ENCODE measurements at places on chromosomes 4 and X.
A peak's percentile ranks its signal among the peaks of the same experiment; 100 is the strongest.

DNA sequence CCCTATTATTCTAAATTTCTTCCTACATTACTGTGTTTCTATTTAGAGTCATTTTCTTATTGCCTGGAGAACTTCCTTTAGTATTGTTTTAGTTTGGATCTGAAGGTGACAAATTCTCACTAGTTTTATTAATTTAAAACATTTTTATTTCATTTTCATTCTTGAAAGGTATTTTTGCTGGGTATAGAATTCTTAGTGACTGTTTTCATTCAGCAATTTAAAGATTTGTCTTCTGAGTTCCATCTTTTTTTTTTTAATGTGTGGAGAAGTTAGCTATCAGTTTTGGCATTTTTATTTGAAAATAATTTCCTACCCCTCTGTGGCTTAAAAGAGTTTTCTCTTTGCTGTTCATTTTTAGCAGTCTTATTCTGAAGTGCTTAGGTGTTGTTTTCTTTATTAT lies 169.2 kb downstream of the FRAS1 start:
- no peak overlapping the region for H3K4me3 ChIP-seq
- H3K27ac ChIP-seq = no peak overlapping the region
- DNase-seq = no peak
- no peaks in the 10 kb centered on the region for H3K27me3 ChIP-seq

DNA sequence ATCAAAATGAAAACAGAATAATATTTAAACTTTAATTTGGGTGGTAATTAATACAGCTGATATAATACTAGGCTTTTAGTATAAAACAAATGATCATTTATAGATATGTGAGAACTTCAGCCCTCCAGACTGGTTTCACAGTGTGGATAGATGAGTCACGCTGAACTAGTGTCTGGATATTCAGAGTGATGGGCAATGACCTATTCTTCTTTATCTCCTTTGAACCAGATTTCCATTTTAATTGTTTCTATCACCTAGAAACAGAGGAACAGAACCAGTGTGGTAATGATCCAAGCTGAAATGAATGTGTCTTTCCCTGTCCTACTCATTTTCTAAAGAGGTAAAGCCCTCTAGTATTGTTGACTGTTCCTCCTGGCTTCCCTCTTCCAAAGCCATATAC lies 155.2 kb upstream of the GK2 start:
- DNase-seq = no peak
- no peak overlapping the region for H3K4me3 ChIP-seq
- no peaks in the 10 kb centered on the region for H3K27me3 ChIP-seq
- no peaks in the 10 kb centered on the region for H3K4me1 ChIP-seq
- H3K36me3 ChIP-seq = no peaks in the 10 kb centered on the region

GRCh38 chrX:145099204-145099603 lies 148.1 kb upstream of the SPANXN1 start:
- no peak overlapping the region for H3K27ac ChIP-seq
- H3K36me3 ChIP-seq = no peaks in the 10 kb centered on the region
- no peak overlapping the region for H3K4me3 ChIP-seq
- no peaks in the 10 kb centered on the region for H3K4me1 ChIP-seq

- H3K27ac ChIP-seq = no peak overlapping the region
- no peaks in the 10 kb centered on the region for H3K4me1 ChIP-seq
- no peaks in the 10 kb centered on the region for H3K36me3 ChIP-seq
- H3K4me3 ChIP-seq = no peak overlapping the region
- no peaks in the 10 kb centered on the region for H3K27me3 ChIP-seq
Measured at GRCh38 chrX:114905251-114905650, 112.2 kb downstream of the IL13RA2 start.

DNA sequence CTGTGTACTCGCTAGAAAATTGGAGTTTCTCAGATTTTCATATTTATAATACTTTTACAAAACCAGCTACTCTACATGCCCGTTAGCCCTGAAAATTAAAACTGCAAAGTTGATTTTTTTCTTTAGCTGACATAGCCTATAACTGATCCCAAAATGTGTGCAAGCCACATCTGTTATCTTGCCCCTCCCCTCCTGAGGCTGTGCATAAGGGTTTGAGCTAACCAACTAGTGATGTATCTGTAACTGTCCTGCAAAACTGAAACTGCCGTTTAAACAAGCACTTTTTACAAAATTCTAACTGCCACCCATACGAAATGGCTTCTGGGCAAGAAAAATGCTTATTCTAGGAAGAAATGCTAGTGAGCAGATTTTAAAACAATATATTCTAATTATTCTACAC lies 59.1 kb downstream of the EDNRA start:
- no peak overlapping the region for H3K4me3 ChIP-seq
- no peak overlapping the region for H3K27ac ChIP-seq
- no peak for DNase-seq
- no peaks in the 10 kb centered on the region for H3K4me1 ChIP-seq
- H3K27me3 ChIP-seq = no peaks in the 10 kb centered on the region
- H3K36me3 ChIP-seq = no peaks in the 10 kb centered on the region

DNA sequence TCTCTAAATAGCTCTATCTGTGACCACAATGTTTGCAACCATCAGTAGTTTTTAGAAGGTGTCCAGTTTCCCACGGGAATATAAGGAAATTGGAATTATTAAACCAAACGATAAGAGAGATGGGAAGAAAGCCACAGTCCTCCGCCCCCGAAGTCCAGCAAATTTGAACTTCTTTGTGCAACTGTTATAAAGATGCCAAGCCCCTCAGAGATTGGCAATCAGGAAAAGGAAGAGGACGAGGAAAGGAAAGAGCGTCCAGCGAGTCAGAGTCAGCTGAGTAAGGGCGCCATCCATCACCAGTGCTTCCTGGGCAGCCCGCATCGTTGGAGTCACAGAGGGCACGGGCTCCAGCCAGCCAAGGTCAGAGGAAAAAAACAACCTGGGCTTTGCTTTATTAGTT lies 35.7 kb downstream of the LDB2 start:
- no peak for DNase-seq
- peak overlapping the region; percentile 55 for H3K27ac ChIP-seq
- H3K4me1 ChIP-seq = no peaks in the 10 kb centered on the region
- H3K4me3 ChIP-seq = no peak overlapping the region
- no peaks in the 10 kb centered on the region for H3K27me3 ChIP-seq

GRCh38 chr4:38482696-38483095 lies 181.3 kb upstream of the KLF3 start:
- no peak for DNase-seq
- H3K4me1 ChIP-seq = no peaks in the 10 kb centered on the region
- H3K27ac ChIP-seq = no peak overlapping the region
- H3K36me3 ChIP-seq = no peaks in the 10 kb centered on the region
- H3K27me3 ChIP-seq = no peaks in the 10 kb centered on the region
- no peak overlapping the region for H3K4me3 ChIP-seq

DNA sequence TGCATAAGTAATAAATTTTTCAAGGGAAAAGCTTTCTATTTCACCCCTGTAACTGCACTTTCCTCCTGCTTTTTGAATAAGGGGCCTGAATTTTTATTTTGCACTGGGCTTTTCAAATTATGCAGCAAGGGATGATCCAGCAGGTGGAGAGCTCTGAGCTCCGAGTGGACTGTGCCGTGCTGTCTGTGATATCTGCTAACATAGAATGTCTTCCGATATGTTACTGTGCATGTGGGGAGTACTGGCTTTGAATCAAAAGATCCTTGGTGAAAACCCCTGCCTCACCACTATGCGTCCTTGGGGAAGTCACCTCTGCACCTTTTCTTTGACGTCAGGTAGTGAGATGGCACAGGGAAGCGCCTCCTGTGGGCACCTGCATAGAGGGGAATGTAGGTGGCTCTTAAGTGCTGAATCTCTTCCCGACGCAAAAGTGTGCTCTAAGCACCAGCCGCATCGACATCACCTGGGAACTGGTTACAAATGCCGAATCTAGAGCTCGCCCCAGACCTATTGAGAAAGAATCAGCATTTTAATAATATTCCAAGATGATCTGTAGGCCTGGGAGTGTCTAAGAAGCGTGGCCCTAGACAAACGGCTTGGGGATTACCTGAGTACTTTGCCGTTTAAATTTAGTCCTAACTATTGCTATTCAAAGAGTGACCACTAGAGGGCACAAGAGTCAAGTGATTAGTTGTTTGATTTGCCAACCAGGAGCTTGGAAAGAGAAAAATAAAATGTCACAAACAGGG lies 19.2 kb upstream of the WFS1 start:
- H3K27ac ChIP-seq = no peak overlapping the region
- no peak for DNase-seq
- no peaks in the 10 kb centered on the region for H3K4me1 ChIP-seq
- no peak overlapping the region for H3K4me3 ChIP-seq
- H3K36me3 ChIP-seq = no peaks in the 10 kb centered on the region

- H3K36me3 ChIP-seq = no peaks in the 10 kb centered on the region
- no peak overlapping the region for H3K4me3 ChIP-seq
- H3K27me3 ChIP-seq = no peaks in the 10 kb centered on the region
- H3K4me1 ChIP-seq = no peaks in the 10 kb centered on the region
- DNase-seq = no peak
Measured at GRCh38 chrX:15512401-15512965, 11.9 kb downstream of the BMX start.

DNA sequence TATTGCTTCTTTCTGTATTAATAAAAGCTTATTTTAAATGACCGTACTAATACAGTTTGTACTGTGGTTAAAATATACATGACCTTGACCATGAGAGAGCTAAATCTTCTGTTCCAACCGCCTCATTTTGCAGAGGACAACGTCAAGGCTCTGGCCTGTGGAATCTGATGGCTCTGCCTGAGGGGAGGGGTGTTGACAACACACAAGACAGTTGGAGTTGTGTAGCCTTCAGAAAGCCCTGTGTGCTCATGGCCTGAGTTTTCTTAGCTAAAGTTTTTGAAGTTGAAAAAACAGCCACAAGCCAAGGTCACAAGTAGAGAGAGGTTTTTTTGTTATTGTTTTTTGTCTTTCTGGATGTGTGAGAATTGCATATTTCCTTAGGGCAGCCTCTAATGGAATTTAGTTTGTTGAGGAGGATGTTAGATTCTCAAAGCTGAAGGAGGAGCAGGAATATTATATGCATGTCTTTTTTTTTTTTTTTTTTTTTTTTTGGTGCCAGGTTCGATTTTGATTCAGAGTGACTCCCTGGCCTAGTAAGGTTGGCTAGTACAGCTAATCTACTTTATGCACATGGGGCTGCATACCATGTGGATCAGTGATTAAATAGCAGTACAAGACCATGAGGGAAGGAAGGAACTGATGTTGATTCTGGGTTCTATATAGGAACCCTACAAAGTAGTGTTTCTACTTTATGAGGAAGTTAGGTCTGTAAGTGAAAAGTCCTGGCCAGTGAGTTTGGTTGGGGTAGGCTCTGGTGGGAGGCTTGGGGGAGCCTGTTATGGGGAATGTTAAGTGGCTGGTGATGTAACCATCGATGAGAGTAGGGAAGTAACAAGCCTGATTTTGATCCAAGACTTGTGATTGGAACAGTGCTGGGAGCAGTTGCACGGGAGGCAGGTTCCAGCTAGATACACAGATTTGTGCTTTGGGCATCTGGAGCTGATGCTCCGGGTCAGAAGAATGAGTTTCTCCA lies 20.3 kb downstream of the SMS start:
- DNase-seq = no peak
- H3K27ac ChIP-seq = no peak overlapping the region
- H3K4me1 ChIP-seq = no peaks in the 10 kb centered on the region
- no peak overlapping the region for H3K4me3 ChIP-seq
- no peaks in the 10 kb centered on the region for H3K36me3 ChIP-seq

- H3K27me3 ChIP-seq = no peaks in the 10 kb centered on the region
- no peak overlapping the region for H3K27ac ChIP-seq
- no peaks in the 10 kb centered on the region for H3K36me3 ChIP-seq
Measured at GRCh38 chrX:112826023-112826422, 14.6 kb downstream of the AMOT start.
